ENCODE measurements at places on chromosomes 11 and 22. TPM values are rescaled to one million over a fixed set of nuclear protein-coding genes. Genes with fewer than 3 reads are reported as not detected.

DNA sequence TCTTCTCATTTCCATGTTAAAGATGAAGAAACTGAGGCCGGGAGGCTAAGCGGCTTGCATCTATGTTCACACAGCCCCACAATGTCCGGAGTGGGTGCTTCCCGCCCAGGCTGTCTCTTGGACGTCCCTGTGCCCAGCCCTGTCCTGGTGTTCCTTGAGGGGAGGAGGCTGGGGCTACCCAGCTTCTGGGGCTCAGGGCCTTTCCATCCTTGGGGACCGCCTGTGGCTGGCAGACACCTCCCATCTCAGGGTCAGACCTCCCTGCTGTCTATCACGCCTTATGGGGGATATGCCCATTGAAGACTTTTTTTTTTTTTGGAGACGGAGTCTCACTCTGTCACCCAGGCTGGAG, 95.5 kb downstream of the WNT7B start:
- H3K4me1 ChIP-seq = no peaks in the 10 kb centered on the region
- DNase-seq = peak; percentile 2
- no peaks in the 10 kb centered on the region for H3K36me3 ChIP-seq
- no peak overlapping the region for H3K4me3 ChIP-seq
- H3K27me3 ChIP-seq = peaks cover 18% of the 10 kb centered on the region

DNA sequence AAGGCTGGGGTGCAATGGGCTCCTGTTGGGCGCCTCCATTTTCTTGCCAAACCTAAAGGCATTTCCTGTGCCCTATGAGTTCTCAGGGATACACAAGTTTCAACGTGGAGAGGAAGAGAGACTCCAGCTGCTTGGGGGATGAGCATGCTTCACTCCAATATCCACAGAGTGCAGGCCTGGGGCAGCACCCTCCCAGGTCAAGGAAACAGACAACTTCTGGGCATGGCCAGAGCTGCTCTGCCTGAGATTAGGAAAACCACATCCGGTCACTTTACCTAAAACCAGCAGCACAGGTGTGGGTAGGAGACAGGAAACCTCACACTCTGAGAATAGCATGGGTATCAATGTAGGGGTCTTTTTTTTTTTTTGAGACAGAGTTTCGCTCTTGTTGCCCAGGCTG, 28.7 kb downstream of the TMEM184B start:
- H3K4me3 ChIP-seq = no peak overlapping the region
- H3K36me3 ChIP-seq = peaks cover 16% of the 10 kb centered on the region
- H3K4me1 ChIP-seq = no peaks in the 10 kb centered on the region
- DNase-seq = no peak

Gene TSPAN18
- 2.3 TPM for total RNA-seq

DNA sequence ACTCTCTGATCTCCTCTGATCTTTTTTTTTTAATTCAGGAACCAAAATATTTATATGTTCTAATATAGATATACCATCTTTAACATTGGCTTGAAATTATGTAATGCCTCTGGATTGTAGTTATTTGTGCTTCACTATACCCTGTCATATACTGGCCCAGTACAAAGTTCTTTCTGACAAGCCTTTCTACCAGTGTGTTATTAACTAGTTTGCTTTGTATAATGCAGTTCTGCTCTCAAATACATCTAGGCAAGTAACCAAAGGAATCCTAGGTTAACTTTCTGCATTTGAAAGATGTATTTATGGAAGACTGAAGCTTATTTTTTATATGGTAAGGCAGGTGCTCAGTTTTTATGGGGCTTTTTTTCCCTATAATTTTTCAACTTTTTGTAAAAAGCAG, 36.1 kb downstream of the ARHGEF12 start:
- no peak for DNase-seq
- no peaks in the 10 kb centered on the region for H3K4me1 ChIP-seq
- H3K27me3 ChIP-seq = peaks cover 4% of the 10 kb centered on the region
- no peak overlapping the region for H3K4me3 ChIP-seq
- H3K27ac ChIP-seq = no peak overlapping the region

DNA sequence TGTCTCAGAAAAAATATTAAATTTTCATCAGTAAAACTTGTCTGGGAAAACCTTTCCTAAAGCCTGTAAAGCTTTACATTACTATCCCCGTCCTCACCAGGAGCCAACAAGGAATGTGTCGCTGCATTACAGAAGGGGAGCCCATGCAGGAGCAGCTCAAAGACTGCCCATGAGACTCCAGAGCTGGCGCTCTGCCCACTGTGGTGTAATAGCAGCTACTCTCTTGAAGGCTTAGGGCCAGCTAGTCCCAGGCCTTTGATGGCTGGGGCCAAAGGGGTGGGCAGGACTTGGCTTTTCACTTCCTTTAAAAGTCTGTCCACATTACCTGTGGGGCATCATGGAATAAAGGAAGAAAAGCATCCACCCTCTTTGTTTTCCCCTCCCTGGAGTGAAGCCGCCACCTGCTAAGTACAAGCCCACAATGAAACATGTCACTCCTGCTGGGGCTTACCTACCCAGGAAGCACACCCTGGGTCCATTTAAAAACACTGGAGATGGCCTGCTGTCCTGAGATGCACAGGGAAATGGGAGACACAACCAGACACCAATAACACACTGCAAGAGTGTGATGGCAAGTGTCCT, 150.7 kb downstream of the ADAMTS15 start:
- H3K4me1 ChIP-seq = no peaks in the 10 kb centered on the region
- no peak overlapping the region for H3K27ac ChIP-seq
- H3K36me3 ChIP-seq = no peaks in the 10 kb centered on the region
- no peak overlapping the region for H3K4me3 ChIP-seq
- H3K27me3 ChIP-seq = peaks cover 2% of the 10 kb centered on the region

Gene IRAG1
- total RNA-seq = not detected

DNA sequence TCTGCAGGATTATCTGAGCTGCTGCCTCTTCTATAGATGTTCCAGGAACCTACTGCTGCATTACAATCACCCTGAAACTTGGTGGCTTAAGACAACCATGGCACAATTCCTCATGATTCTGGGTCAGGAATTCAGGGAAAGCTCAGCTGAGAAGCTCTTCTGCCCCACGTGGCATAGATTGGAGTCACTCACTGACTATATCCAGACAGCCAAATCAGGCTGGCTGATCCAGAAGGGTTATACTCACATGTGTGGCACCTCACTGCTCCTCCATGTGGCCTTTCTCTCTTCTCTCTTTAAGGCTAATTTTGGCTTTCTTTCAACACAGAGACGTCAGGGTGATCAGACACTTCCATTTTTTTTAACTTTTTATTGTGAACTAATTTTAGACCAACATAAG, 125.5 kb downstream of the BBOX1 start:
- H3K4me3 ChIP-seq = no peak overlapping the region
- no peak for DNase-seq
- H3K27me3 ChIP-seq = peaks cover 14% of the 10 kb centered on the region
- no peak overlapping the region for H3K27ac ChIP-seq
- H3K36me3 ChIP-seq = no peaks in the 10 kb centered on the region

DNA sequence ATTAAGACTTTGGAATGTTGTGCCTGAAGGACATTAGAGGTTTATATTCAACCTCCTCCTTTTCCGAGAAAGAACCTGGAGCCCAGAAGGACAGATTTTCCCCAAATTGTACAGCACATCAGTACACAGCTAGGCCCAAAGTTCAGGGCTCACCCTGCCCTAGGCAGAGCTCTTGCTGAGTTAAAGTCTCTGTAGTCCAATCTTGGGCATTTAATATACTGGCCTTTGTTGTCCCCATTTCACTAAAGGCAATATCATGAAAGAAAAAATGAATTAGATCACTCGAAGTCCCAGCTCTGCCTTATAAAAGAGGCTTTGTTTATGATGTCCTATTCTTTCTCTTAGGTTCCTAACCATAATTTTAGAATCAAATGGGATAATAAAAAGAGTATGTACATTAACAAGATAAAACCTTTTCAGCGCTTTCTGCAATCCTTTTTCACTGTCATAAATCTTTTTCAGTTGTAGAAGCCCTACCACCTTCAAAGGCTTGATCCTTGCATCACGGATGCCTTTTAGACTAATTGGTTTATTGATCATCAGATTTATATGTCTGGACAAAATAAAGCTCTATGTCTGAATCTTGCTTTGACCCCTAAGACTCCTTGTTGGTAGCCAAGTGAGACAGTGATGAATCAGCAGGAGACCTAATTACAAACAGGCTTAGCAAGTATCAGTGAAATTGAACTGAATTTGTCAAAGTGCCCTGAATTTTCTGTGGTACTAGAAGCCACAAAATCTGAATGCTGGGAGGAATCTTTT, 39.8 kb downstream of the RELT start:
- peaks cover 4% of the 10 kb centered on the region for H3K4me1 ChIP-seq
- H3K27me3 ChIP-seq = no peaks in the 10 kb centered on the region
- no peak overlapping the region for H3K4me3 ChIP-seq
- peaks cover 9% of the 10 kb centered on the region for H3K36me3 ChIP-seq
- no peak overlapping the region for H3K27ac ChIP-seq

GRCh38 chr11:61890529-61891330, 615 bp downstream of the FADS3 start:
- peaks cover 2% of the 10 kb centered on the region for H3K4me1 ChIP-seq
- H3K27ac ChIP-seq = peak overlapping the region; percentile 58
- no peaks in the 10 kb centered on the region for H3K36me3 ChIP-seq

DNA sequence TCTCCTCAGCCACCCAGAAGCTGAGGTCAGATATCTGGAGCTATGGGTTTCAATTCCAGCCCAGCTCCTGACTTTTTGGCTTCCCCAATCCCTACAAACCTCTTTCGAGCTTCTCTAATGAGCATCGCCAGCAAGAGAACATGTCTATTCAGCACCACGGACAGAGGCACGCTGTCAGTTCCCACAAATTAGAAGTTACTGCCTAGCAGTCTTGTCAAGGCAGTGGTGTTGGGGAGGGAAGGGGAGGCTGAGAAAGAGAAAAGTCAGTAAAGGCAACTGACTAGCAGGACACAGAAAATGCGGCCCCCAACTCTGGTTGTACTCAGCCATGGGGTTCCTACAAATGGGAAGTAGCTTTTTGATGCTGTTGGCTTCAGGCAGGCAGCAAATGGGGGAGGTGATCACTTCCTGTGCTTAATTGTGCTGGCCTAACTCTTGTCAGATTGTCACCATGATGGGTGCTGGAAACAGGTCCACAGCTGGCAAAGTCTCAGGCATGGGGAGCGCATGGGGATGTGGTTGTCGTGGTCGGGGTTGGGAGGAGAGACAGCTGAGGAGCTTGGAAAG, 205.9 kb downstream of the ST3GAL4 start:
- peaks cover 8% of the 10 kb centered on the region for H3K27me3 ChIP-seq
- peak; percentile 57 for DNase-seq
- no peak overlapping the region for H3K27ac ChIP-seq
- H3K4me3 ChIP-seq = no peak overlapping the region
- H3K36me3 ChIP-seq = no peaks in the 10 kb centered on the region
- no peaks in the 10 kb centered on the region for H3K4me1 ChIP-seq

Gene ACCS
- total RNA-seq = 6.6 TPM

Gene DEUP1
- total RNA-seq = not detected

Gene DDIAS
- 23.5 TPM for total RNA-seq

DNA sequence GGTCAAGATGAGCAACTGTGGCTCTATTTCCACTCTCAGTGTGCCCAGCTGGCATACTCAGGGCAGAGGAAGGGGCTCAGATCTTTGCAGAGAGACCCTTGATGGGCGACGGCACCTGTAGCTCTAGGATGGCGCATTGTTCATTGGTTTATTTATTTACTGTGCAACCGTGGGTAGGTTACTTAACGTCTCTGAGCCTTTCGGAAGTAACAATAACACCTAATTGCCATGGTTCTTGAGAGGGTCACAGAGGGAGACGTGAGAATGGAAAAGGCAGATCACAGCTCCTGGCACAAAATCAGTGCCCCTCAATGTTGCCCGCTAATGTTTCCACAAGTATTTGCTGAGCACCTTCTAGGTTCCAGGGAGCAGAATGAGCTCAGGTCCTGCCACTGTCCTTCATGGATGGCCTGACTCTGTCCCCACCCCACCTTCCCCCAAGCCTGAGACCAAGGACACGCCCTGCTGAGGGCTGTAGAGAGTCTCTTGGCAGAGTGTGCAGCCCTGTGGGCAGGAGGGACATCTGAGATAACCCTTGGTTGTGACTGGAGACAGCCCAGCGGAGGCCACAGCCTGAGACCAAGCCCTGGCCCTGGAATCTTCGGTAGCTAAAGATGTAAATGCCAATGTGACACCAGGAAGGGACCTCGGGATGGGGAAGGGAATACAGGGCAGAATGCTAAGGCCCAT, 780 bp upstream of the ALDH3B2 start:
- H3K4me3 ChIP-seq = no peak overlapping the region
- no peaks in the 10 kb centered on the region for H3K27me3 ChIP-seq
- no peak for DNase-seq
- H3K4me1 ChIP-seq = no peaks in the 10 kb centered on the region
- no peaks in the 10 kb centered on the region for H3K36me3 ChIP-seq

Gene ARHGAP32
- 8.1 TPM for total RNA-seq

Gene MTMR3
- total RNA-seq = 22.8 TPM

Gene CHRM4
- 0.19 TPM for total RNA-seq

Gene FKBP2
- 21.3 TPM for total RNA-seq

DNA sequence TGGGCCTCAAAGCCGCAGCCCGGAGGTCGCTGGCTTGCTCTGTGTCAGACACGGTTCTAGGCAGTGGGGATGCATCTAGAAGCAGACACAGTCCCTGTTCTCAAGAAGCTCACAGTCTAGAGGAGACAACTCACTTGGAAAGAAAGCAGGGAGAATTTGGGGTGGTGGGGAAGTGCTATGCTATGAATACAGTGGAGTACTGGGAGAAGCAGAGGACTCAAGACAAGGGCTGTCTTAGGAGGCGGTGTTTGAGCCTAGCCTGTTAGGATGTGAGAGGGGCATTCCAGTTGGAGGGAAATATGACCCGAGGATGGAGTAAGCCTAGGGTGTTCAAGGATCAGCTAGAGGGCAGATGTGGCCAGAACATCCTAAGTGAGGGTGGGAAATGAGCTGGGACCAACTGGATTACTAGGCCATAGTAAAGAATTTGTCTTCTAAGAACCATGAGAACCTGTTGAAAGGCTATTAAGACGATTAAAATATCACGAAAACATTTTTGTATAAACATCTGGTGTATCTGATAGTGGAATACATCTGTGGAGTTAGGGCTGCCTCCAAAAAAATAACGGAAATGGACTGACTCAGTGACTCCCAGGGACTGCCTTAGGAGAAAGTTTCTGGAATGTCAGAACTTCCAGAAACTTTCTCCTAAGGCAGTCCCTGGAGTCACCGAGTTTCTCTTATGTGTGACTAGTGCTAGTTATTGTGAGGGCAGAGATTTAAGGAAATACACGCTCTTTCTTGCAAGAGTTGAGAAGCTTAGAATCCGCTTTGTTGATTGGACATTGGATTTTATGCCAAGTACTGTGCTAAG, 1.1 kb upstream of the PITPNB start:
- no peaks in the 10 kb centered on the region for H3K27me3 ChIP-seq
- peaks cover 41% of the 10 kb centered on the region for H3K36me3 ChIP-seq
- DNase-seq = no peak
- H3K27ac ChIP-seq = peak overlapping the region; percentile 98

Gene KIF18A
- total RNA-seq = 28.9 TPM
